T-helper 9 cell (primary cell): ENCODE measurements at places on chromosomes 6 and 20.
A peak's percentile ranks its signal among the peaks of the same experiment; 100 is the strongest.

DNA sequence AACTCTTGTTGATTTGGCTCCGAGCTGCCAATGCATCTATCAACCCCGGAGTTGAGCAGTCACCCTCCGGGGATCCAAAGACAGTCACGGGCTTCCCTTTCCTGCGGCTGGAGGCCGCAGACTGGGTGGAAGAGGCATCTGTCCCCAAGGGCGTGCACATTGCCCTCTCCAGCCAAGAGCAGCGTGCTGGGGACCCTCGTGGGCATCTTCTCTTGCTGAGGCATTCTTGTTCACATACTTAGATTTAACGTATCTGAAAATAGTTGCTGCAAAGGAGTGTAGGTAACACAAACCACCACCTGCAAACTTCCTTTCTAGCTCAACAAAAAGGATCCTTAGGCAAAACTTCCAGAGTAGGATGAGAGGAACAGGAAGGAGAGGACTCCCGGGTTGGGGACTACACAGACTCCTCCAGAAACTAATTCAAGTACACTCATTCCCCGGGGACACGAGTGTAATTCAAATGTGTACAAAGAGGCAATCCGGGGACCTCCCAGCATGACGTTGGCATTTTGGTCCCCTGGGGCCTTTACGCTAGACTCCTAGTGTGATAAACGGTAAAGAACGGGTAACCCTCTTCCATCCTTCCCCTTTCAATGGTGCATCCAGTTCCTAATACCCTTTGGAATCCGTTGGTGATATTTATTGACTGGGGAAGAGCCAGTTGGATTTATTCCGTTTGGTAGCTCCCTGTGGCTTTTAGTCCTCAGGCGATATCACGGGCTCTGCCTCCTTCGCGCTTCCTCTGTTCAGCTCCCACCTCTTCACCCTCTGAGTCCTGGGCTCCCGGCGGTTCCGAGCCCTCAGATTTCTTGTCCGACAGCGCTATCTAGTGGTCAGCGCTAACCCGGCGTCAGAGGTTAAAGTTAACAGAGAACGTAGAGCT, 2.7 kb upstream of the COL12A1 start:
- peak; percentile 75 for DNase-seq

DNA sequence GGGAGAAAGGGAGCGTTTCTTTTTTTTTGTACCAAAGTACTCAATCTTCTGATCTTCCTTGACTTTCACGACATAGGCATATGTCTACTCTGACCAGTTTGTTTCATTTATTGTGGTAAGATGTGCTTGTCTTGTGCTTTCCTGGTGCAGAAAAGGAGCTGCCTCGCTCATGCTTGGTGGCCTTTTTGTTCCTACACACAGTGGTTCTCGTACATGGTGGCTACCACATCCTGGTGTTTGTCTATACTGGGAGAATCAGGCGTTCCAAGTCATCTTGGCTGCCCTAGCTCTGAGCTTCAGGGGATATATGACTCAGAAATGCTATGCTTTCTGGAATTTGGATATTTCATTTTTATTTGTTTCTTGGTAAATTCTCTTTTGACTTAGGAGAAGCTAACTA, 31.8 kb downstream of the MYB start:
- no peak for DNase-seq

GRCh38 chr20:64053841-64054661, 4.6 kb upstream of the SOX18 start:
- no peak for DNase-seq

DNA sequence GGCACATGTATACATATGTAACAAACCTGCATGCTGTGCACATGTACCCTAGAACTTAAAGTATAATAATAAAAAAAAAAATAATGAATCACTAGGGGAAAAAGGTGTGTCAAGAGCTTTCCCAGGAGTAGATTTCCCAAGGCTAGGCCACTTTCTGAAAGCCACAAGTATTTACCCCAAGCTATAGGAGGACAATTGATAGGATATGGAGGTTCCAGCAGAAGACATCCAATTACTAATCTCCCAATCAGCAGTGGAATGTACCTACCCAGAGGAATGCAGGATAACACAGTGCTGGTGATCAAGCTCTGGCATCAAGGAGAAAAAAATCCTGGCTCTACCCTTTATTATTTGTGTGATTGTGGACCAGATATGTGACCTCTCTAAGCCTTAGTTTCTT, 562.7 kb downstream of the RFPL4B start:
- no peak for DNase-seq
